ENCODE measurements at places on chromosomes 2 and 18.

DNA sequence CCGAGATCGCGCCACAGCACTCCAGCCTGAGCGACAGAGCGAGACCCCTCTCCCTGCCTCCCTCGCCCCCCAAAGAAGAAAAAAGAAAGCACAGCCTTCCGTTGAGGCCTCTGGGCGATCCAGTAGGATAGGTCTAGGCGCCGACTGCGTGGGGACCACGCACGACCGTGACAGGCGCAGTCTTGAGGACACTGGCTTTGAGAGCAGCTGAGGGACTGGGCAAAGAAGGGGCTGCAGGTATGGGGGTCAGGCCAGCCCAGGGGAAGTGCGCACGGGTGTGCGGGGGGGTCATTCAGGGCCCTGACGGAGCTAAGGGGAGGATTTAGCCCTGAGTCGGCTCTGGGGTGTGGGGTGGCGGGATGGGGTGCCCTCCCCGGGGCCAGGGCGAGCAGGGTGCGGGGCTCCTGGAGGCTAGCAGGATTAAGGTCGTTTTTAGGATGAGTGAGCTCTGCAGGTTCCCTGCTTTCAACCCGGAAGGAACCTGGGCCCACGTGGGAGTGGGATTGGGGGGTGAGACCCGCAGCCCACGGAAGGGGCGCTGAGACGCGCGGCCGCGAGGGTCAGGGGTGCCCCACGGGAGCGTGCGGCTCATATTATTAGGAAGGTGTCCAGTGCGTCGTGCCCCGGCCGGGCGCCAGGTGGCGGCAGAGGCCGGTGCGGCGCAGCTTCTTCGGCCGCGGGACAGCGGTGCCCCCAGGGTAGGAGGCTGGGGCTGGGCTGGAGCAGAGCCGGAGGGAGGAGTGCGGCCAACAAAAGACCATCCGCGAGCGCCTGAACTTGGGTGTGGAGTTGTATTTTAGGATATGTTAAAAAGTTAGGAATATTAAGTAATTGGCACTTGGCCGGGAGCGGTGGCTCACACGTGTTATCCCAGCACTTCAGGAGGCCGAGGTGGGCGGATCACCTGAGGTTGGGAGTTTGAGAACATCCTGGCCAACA lies 20.5 kb upstream of the ZNF236 start:
- no peak for DNase-seq

- DNase-seq = no peak
Measured at GRCh38 chr2:52465287-52465686, 1302.3 kb upstream of the CHAC2 start.

DNA sequence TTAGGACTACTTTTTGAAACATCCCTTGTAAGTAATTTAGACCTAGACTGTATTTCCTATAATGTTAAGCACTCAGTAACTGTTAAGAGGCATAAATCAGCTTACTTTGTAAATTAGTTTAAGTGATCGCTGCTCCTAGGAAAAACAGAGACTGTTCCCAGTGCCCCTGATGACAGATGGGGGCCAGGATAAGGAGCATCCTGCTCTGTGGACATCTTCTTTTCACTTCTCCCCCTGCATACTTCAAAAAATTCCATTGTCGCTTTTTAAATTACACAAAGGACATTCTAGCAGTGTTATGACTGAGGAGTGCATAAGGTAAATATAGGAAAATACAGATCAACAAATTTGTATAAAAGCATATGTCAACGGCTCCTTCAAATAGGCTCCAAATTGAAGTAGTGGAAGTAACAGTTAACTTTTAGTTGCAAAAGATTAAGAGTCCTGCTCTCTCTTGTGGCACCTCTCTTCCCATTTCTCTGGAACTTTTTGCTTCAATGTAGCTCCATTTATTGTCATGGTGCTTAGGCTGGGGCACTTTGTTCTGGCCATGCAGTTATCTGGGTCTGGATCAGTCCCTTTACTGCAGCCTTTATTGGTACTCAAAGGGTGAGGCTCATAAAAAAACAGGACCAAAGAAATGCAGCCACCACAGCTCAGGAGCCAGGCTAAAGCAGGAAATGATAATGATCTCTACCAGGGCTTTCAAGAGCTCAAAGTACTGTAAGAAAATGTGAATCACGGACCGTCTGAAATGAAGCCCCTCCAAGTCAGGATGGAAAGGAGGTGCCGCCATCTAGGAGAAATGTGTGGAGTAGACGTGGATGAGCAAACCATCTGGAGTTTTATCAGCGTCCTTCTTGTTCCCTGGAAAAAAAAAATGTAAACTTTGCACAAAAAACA lies 162.1 kb upstream of the ZNF516 start:
- no peak for DNase-seq

DNA sequence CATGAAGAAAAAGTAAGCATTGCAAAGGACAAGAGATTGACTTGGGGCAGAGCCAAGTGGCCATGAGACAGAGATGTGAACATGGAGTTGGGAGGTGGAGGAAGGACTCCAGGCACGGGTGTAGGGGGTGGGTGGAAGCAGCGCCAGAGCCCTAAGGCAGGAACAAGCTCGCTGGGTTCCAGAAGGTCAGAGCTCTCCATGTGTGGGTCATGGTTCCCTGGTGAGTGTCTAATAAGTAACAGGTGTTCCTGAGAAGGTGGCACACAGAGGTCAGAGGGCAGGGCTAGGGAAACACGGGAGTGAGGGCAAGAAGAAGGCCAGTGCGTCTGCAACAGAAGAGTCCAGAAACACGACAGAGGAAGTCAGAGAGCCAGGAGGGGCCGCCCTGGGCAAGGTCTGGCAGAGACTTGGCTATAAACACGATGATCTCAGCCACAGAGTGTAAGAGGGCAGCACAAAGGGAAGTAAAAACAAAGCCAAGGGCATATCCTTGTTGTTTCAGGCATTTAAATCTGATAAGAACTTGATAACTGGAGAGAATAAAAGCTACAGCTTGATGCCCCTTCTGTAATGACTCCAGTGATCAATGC lies 260.8 kb downstream of the TGIF1 start:
- no peak for DNase-seq

All from chondrocyte (in vitro differentiated cells).